ENCODE measurements at places on chromosomes 3 and 15. TPM values are rescaled to one million over a fixed set of nuclear protein-coding genes. Genes with fewer than 3 reads are reported as not detected.

Gene MRPL47
- 23.4 TPM for total RNA-seq

Gene ZBED2
- not detected for total RNA-seq

Gene CDHR4
- total RNA-seq = not detected

Gene SERPINI2
- not detected for total RNA-seq

Gene CHST13
- total RNA-seq = 0.29 TPM

Gene CFAP161
- not detected for total RNA-seq

Gene CHRFAM7A
- total RNA-seq = 0.80 TPM

DNA sequence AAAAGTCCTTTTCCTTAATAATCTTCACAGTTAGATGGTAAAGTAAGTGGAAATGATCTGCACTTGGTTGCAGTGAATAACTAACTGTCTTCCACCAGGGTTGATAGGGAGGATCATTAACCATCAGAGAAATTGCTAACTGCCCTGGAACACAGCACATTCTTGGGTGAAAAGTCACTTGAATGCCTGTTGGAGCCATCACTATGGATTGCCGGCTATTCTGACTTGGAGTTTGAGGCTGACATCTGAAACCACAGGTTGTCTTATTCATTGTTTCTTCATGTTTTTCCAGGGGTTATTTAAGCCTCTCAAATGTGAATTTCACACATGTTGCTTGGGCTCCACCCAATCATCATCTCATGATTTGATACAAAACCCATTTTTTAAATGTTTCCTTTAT is 901.4 kb downstream of the MCTP2 start:
- no peak for DNase-seq
- no peak overlapping the region for H3K27ac ChIP-seq
- no peaks in the 10 kb centered on the region for H3K27me3 ChIP-seq
- H3K36me3 ChIP-seq = no peaks in the 10 kb centered on the region
- no peak overlapping the region for H3K4me3 ChIP-seq

DNA sequence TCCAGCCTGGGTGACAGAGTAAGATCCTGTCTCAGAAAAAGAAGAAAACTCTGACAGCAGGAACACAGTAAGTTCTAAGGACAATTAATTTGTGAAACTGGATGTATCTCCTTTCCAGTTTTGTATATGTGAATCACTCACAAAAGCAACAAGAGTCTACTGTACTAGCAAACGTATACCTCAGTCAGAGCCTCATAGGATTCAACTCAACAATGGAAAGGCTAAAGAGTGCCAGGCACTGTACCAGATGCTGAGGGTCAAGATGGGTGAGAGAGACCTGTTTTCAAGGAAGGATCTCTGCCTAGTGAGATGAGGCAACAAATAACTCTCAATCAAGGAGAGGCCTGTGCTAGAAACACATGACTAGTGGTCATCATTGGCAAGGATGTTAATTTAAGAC is 14.9 kb downstream of the TBL1XR1 start:
- no peak overlapping the region for H3K4me3 ChIP-seq
- H3K27ac ChIP-seq = no peak overlapping the region
- no peaks in the 10 kb centered on the region for H3K36me3 ChIP-seq
- DNase-seq = no peak

DNA sequence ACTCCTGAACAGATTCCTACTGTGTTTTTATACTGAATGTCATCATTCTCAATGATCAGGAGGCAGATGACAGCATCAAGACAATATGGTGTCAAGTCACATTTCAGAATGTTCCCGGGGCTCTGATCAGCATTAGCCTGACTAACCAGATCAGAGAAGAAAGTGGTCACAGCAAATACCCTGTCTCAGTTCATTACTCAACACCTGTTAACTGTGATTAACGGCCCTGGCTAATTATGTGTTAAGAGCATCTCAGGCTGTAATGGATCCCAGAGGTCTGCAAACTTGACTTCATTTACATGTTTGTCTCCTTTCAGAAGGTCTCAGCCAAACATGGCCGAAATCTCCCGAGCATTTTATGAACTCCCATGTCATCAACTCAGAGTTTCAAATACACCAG is 833.7 kb downstream of the FHIT start:
- H3K4me3 ChIP-seq = no peak overlapping the region
- H3K27ac ChIP-seq = no peak overlapping the region
- no peak for DNase-seq

DNA sequence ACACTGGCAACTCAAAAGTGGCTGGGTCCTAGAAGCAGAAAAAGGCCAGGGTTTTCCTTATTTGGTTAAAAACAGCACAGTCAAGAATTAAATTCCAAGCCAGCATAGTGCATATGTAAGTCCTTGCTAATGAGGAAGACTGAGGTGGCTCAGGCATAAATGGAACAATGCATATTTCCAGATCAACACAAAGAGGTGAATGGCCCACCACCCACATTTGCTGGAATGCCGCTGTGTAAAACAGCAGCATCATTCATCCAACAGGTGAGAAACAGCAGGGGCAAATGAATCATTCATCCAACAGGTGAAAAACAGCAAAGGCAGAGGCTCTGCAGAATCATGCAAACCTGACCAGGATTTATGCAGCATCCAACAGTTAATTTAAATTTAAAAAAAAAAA is 32.9 kb downstream of the GPR176 start:
- H3K27ac ChIP-seq = no peak overlapping the region
- no peak overlapping the region for H3K4me3 ChIP-seq
- H3K27me3 ChIP-seq = no peaks in the 10 kb centered on the region
- DNase-seq = no peak
- no peaks in the 10 kb centered on the region for H3K36me3 ChIP-seq

GRCh38 chr15:80003934-80004472 is 33.0 kb upstream of the BCL2A1 start:
- H3K27me3 ChIP-seq = no peaks in the 10 kb centered on the region
- no peak for DNase-seq
- no peak overlapping the region for H3K4me3 ChIP-seq
- H3K36me3 ChIP-seq = no peaks in the 10 kb centered on the region
- no peak overlapping the region for H3K27ac ChIP-seq

GRCh38 chr15:68277131-68277602 is 378 bp upstream of the FEM1B start:
- peaks cover 14% of the 10 kb centered on the region for H3K4me1 ChIP-seq
- H3K36me3 ChIP-seq = no peaks in the 10 kb centered on the region
- no peaks in the 10 kb centered on the region for H3K27me3 ChIP-seq
- H3K4me3 ChIP-seq = peak overlapping the region; percentile 92
- H3K27ac ChIP-seq = peak overlapping the region; percentile 98
- DNase-seq = no peak

DNA sequence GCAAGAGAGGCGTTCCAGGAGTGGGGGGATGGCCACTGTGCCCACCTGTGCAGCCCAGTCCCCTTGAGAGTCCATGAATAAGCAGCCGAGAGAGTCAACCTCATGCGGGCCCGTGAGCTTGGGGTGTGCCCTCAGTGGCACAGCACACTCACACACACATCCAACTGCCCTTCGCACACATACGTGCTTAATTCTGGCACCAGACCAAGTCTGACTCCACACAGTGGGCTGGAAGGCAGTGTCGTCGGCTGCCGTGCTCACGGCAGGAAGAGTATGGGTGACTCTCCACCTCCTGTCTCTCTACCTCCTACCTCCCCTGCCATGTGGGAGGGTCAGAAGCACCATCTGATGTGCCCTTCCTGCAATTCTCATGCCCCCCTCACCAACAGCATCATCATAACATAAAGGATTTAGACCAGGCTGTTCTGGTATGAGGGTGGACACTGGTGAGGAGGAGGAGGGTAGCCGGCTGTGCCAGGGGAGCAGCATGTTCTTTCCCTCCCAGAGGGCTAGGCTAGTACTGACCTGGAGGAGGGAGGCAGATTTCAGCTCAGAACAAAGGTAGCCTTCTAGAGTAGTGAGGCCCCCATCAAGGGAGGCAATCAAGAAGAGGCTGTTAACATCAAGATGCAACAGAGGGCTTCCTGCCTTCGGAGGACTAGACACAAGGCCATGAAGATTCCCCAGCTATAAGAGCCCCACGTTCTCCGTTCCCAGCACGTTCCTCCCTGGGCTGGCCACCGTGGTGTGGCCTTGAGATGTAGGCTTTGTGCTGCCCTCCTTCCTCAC is 5.3 kb upstream of the STRA6 start:
- no peaks in the 10 kb centered on the region for H3K4me1 ChIP-seq
- no peak overlapping the region for H3K27ac ChIP-seq
- H3K27me3 ChIP-seq = no peaks in the 10 kb centered on the region
- no peak overlapping the region for H3K4me3 ChIP-seq
- no peak for DNase-seq
- H3K36me3 ChIP-seq = no peaks in the 10 kb centered on the region

DNA sequence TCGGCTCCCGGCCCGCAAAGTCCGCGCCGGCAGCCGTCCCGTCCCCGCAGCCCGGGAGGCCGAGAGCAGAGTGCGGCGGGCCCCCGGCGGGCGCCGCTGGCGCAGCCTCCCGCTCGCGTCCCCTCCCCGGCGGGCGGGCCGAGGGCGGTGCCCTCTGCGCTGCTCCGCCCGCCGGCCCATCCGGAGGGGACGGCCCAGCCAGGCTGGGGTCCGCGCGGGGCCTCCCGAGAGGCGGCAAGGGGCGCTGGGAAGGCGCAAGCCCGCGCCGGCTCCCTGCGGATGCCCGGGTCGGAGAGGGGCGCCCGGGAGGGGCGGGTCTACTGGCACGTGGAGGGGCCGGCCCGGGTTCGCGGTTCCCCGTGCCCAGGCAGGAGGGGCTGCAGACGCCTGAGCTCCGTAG is at the start of the genes CLCN2 and POLR2H:
Gene CLCN2, minus strand, starts transcription at position 74 of the 400 bp plus-strand sequence. CDS start 126 bp downstream, outside the sequence.
Gene POLR2H, plus strand, starts transcription at position 179 of the 400 bp plus-strand sequence. CDS start 1,783 bp downstream, outside the sequence.
- H3K27me3 ChIP-seq = no peaks in the 10 kb centered on the region
- peak within 1 kb of the TSS; percentile 70 for H3K4me3 ChIP-seq
- peaks cover 10% of the 10 kb centered on the region for H3K4me1 ChIP-seq
- H3K36me3 ChIP-seq = no peaks in the 10 kb centered on the region
- peak within 1 kb of the TSS; percentile 99 for H3K27ac ChIP-seq
- no peak for DNase-seq
